GM23338 (cell line): ENCODE measurements at places on chromosomes 16 and 17. TPM values are rescaled to one million over a fixed set of nuclear protein-coding genes. Genes with fewer than 3 reads are reported as not detected.

DNA sequence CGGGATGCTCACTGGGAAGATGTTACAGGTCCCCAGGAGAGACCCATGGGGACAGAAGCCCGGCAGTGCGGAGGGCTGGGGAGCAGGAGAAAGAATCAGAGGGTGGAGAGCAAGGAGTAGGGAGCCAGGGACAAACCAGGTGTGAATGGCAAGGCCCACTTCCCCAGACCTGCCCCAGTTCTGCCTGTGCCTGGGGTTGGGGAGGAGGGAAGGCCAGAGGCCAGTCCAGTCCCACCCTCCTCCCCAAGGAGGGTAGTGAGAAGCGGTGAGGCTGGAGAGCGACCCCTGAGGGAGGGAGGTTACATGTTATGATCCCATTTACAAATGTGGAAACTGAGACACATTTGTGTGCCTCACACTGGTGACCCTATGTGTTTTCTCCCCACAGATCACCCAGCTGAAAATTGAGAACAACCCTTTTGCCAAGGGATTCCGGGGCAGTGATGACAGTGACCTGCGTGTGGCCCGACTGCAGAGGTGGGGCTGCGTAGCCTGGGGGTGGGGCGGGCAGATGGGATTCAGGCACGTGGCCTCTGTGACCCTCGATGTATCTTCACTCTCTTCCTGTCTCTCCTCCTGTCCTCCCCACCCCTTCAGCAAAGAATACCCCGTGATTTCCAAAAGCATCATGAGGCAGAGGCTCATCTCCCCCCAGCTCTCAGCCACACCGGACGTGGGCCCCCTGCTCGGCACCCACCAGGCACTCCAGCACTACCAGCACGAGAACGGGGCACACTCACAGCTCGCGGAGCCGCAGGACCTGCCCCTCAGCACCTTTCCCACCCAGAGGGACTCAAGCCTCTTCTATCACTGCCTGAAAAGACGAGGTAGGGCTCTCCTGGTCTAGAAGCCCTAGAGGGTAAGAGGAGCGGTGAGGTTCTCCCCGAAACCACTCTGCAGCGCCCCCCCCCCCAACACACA, 27.5 kb downstream of the TBX4 start:
- DNase-seq = no peak
- no peaks in the 10 kb centered on the region for H3K27me3 ChIP-seq
- no peaks in the 10 kb centered on the region for H3K36me3 ChIP-seq
- 0 out of 2 replicates have a peak, but pooled peaks cover 4% of the 10 kb centered on the region for H3K4me1 ChIP-seq
- no peak overlapping the region for H3K27ac ChIP-seq

DNA sequence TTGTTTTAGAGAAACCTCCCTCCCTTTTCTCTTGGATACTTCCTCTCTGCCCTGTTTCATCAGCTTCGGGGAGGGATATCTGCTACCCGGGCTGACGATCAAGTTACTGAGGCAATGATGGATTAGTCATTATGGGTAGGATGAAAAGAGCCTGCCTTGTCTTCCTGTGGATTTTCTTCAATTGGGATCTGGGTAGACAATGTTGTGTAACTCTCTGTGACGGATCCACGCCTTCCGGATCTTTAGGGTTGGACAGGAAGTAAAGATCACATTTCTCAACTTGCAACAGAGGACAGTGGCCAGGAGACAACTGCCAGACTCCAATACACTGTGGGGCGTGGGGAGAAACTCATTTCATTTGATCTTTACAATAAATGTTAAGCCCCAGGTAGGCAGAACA, 11.3 kb upstream of the CHST6 start:
- no peak for DNase-seq
- H3K4me3 ChIP-seq = no peak overlapping the region
- H3K36me3 ChIP-seq = no peaks in the 10 kb centered on the region
- no peaks in the 10 kb centered on the region for H3K4me1 ChIP-seq
- no peak overlapping the region for H3K27ac ChIP-seq

The ATP2A1 gene
- polyA plus RNA-seq = 3.2 and 4.0 TPM in 2 replicates

The PARD6A gene
- 9.1 and 11.1 TPM in 2 replicates for polyA plus RNA-seq

DNA sequence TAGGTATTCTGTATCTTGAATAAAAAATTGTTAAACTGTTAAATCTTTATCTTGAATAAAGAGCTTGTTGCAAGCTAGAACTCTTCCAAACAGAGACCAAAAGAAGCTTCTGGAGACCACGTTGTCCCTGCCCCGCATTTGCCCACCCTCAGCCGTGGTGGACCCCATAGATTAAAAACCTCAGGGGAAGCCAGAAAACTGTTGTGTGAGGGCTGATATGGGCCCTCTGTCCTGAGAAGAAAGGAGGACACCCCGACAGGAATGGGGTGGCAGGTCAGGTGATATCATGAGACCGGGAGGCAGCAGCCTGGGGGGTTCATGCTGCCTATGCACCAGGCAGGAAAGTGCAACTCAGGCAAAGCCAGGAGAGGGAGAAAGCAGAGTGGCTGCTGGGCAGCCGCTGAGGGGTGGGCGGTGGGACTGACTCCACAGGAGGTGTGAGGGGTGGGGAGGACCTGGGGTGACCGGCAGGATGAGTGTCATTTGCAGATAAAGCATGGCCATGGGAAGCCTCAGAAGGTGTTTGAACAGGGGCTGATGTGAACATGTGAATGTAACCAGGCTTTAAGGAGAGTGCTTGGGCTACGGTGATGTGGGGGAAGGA, 147.8 kb downstream of the IRF8 start:
- no peak overlapping the region for H3K27ac ChIP-seq
- no peak for DNase-seq
- H3K4me3 ChIP-seq = no peak overlapping the region
- H3K27me3 ChIP-seq = no peaks in the 10 kb centered on the region
- H3K4me1 ChIP-seq = no peaks in the 10 kb centered on the region
- H3K36me3 ChIP-seq = no peaks in the 10 kb centered on the region

The MMP25 gene
- polyA plus RNA-seq = 6.1 and 7.7 TPM in 2 replicates
